ENCODE measurements at places on chromosomes 6 and 20. TPM values are rescaled to one million over a fixed set of nuclear protein-coding genes. Genes with fewer than 3 reads are reported as not detected.

- no peaks in the 10 kb centered on the region for H3K36me3 ChIP-seq
- H3K27ac ChIP-seq: no peak overlapping the region
- no peaks in the 10 kb centered on the region for H3K27me3 ChIP-seq
- no peaks in the 10 kb centered on the region for H3K4me1 ChIP-seq
- no peak for DNase-seq
Observed at GRCh38 chr6:100553243-100553642, 88.5 kb upstream of the SIM1 start.

DNA sequence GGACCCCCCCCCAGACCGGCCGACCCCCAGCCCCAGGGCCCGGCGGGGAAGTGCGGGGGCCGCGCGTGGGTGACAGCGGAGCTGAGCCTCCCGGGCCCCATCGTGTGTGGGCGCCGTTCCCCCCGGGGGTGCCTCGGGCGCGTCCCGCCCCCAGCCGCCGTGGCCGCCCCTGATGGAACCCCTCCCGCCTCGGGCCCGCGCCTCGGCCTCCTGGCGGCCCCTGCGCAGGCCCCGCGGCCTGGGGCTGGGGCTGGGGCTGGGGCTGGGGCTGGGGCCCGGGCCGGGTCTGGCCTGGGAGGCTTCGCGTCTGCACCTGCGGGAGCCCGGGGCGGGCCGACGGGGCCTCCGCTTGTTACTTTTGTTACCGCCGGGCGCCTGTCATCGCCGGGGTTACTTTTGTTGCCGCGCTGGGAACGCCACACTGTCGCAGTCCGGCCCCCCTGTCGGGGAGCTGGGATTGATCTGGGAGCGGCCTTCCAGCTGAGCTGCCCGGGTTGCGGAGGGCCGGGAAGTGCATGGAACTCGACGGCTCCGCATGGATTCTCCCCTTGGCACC is 598 bp downstream of the OGFR start:
- H3K27me3 ChIP-seq: no peaks in the 10 kb centered on the region
- H3K27ac ChIP-seq: peak overlapping the region; percentile 66
- H3K36me3 ChIP-seq: no peaks in the 10 kb centered on the region
- H3K4me1 ChIP-seq: peaks cover 15% of the 10 kb centered on the region

DNA sequence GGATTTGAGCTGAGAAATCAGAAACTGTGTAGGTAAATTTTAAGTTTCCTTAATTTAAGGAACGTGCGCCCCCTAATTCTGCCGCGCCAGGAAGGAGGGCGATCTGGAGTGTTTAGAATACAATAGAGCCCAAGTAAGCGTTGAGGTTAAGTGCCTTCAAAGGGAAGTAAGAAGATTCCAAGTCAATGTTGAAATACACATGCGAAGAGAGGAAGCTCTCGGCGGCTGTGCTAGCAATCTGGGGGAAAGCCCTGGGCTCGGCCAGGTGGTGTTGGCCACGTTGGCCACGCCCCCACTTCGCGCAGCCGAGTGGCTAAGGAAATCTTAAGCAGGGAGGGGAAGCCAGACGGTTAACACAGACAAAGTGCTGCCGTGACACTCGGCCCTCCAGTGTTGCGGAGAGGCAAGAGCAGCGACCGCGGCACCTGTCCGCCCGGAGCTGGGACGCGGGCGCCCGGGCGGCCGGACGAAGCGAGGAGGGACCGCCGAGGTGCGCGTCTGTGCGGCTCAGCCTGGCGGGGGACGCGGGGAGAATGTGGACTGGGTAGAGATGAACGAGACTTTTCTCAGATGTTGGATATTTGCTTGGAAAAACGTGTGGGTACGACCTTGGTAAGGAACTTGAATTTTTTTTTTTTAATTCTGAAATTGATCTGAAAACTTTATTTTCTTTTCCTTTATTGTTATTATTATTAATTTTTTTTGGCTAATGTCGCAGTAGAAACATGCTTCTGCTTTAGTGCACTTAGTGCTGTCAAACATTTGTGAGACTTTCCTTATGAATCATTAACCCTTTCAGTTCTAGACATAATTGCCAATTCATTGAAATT is at the start of gene PRDM1:
PRDM1 (plus strand) TSS at position 353 of the 830 bp plus-strand sequence; CDS start at position 571, 218 bp downstream.
- no peaks in the 10 kb centered on the region for H3K36me3 ChIP-seq
- no peaks in the 10 kb centered on the region for H3K27me3 ChIP-seq
- H3K4me3 ChIP-seq: peak within 1 kb of the TSS; percentile 52
- H3K4me1 ChIP-seq: peaks cover 5% of the 10 kb centered on the region

DNA sequence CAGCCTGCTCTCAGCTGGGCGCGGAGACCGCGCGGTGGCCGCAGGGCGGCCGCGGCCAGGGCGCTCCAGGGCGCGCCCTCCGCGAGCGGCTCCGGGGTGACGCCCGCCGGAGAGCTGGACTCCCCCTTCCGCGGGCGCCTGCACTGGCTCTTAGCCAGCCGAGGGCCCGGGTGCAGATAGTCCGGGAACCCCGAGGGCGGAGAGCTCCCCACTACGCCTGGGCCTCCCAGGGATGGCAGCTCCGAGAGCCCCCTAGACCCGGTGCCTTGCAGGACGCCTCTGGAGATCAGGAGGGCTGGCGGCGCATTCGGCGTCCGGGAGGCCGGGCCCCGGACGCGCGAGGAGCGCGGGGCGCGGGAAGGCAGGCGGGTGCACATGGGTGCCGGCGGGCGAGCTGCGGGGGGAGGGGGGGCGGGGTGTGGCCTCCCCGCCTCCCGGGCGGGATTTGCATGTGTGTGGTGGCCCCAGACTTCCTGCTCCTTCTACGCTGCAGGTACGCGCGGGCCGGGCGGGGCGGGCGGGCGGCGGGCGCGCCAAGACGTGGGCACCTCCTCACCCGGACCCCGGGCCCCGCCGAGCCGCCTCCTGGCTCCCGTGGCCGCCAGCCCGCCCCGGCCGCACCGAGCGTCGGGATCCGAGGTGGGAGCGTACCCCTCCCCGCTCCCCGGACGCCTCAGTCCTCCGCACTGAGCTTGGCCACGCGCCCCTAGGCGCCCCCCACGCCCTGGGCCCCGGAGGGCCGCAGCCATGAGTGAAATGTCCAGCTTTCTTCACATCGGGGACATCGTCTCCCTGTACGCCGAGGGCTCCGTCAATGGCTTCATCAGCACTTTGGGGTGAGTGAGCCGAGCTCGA is at the start of gene ITPR3:
ITPR3 (plus strand) TSS at position 467 of the 855 bp plus-strand sequence; CDS start at position 748, 281 bp downstream.
- H3K27me3 ChIP-seq: no peaks in the 10 kb centered on the region
- no peaks in the 10 kb centered on the region for H3K36me3 ChIP-seq
- H3K4me1 ChIP-seq: peaks cover 39% of the 10 kb centered on the region

- H3K27ac ChIP-seq: no peak overlapping the region
- no peaks in the 10 kb centered on the region for H3K27me3 ChIP-seq
- H3K36me3 ChIP-seq: no peaks in the 10 kb centered on the region
- DNase-seq: no peak
- no peaks in the 10 kb centered on the region for H3K4me1 ChIP-seq
Observed at GRCh38 chr6:154390034-154390433, 33.4 kb upstream of the IPCEF1 start.

DNA sequence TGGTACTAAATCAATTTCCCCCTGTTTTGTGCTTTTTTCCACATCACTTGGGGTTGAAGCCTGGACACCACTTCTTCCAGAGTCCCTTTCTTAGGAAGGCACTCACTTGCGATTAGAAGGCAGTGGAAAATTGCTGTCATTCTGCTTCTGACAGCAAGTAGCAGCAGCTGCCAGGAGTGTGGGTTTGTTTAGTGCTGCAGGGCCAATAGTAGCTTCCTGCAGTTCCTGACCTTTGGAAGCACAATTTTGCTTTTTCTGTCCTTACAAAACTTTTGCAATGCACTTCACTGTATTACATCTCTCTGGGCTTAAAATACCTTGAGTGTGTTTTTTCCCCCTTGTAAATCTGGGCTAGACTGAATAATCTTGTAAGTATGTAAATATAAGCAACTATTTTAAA is 12.5 kb upstream of the HLA-DRA start:
- H3K27ac ChIP-seq: no peak overlapping the region
- H3K4me1 ChIP-seq: no peaks in the 10 kb centered on the region
- no peak overlapping the region for H3K4me3 ChIP-seq
- H3K36me3 ChIP-seq: no peaks in the 10 kb centered on the region
- no peak for DNase-seq

DNA sequence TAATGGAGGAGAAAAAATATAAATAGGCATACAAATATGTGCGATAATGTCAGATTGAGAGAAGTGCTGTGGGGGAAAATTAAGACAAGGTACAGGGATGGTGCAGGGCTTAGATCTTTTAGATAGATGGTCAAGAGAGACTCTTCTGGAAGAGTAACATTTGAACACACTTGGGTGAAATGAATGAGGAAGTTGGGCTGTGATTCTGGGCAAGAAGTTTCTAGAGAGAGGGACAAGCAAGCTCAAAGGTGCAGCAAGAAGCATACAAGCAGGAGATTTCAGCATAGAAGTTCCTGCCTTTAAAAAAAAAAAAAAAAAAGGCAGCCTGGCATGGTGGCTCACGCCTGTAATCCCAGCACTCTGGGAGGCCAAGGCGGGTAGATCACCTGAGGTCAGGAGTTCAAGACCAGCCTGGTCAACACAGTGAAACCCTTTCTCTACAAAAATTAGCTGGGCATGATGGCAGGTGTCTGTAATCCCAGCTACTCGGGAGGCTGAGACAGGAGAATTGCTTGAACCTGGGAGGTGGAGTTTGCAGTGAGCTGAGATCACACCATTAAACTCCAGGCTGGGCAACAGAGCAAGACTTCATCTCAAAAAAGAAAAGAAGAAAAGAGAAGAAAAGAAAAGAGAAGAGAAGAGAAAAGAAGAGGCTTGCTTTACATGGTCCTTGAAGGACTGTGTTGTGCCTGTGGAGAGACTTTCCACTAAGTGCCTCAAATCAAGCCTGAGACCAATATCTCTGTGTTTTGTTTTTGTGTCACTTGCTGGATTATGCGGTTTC is 9.7 kb upstream of the CD83 start:
- no peak for DNase-seq
- H3K4me1 ChIP-seq: no peaks in the 10 kb centered on the region
- no peak overlapping the region for H3K27ac ChIP-seq
- H3K36me3 ChIP-seq: no peaks in the 10 kb centered on the region
- no peaks in the 10 kb centered on the region for H3K27me3 ChIP-seq
- H3K4me3 ChIP-seq: no peak overlapping the region

DNA sequence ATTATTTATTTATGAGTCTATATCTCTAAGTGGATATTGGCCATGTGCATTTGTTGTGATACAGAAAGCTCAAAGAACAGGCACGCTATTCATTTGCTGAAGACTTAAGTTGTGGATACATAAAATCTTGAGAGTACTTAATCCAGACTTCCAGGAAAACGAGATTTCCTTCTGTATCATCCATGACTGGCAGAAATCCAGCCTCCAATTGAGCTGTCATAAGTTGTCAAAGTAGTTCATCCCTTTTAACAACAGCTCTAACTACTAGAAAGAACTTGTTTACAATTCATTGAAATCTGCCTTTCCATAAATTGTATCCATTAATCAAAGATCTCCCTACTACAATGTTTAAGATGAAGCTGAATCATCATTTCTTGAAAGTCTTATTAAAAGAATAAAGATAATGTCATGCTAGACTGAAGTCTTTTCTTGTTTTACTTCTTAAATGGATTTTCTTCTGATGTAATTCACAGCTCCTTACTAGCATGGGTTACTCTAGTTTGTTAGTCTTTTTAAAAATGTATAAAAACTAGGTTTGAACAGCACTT is 447.3 kb upstream of the CITED2 start:
- H3K4me1 ChIP-seq: no peaks in the 10 kb centered on the region
- H3K36me3 ChIP-seq: no peaks in the 10 kb centered on the region
- no peak for DNase-seq
- H3K4me3 ChIP-seq: no peak overlapping the region
- no peaks in the 10 kb centered on the region for H3K27me3 ChIP-seq

DNA sequence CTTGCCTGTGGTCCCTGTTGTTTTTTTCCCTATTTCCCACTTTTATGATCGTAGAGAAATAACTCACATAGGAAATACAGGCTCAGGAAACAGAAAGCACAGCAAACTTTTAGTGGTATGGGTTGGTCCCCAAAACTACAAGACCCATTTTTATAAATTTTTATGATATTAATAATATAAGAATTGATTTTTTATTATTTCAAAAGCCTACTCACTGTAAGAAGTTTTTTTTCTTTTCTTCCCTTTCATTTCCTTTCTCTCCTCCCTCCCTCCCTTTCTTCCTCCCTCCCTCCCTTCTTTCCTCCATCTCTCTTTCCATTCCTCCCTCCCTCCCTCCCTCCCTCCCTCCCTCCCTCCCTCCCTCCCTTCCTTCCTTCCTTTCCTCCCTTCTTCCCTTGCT is 141.5 kb downstream of the ZDHHC14 start:
- DNase-seq: no peak
- H3K36me3 ChIP-seq: no peaks in the 10 kb centered on the region
- H3K27ac ChIP-seq: no peak overlapping the region
- H3K4me1 ChIP-seq: peaks cover 11% of the 10 kb centered on the region

GRCh38 chr6:16292942-16293341 is 54.6 kb downstream of the GMPR start:
- DNase-seq: no peak
- H3K4me3 ChIP-seq: no peak overlapping the region
- no peaks in the 10 kb centered on the region for H3K36me3 ChIP-seq
- H3K27me3 ChIP-seq: no peaks in the 10 kb centered on the region

DNA sequence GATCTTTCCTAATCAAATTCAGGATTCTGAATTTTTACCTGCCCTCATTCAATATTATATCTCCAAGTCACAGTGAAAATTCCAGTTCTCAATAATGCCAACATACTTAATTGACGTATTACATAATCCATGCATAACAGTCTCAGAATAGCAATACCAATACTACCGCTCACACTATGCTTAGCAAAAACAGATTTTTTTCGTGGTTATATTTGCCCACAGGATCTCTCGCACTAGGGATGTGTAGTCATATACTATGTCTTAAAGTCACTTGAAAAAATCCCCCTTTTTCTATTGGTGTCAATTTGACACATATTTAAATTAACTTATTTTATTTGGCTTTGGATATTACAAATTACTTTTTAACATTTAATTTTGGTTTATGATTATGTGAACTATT is 323.1 kb upstream of the SLC35B3 start:
- H3K27ac ChIP-seq: no peak overlapping the region
- H3K36me3 ChIP-seq: no peaks in the 10 kb centered on the region
- H3K4me3 ChIP-seq: no peak overlapping the region
- no peak for DNase-seq

GRCh38 chr6:2376429-2377355 is 131.3 kb upstream of the GMDS start:
- H3K36me3 ChIP-seq: no peaks in the 10 kb centered on the region
- H3K4me1 ChIP-seq: no peaks in the 10 kb centered on the region
- H3K4me3 ChIP-seq: no peak overlapping the region
- DNase-seq: no peak
- no peaks in the 10 kb centered on the region for H3K27me3 ChIP-seq
- no peak overlapping the region for H3K27ac ChIP-seq

The CST5 gene
- polyA plus RNA-seq: not detected

The BICRAL gene
- 12.5 TPM for polyA plus RNA-seq

The APOBEC2 gene
- polyA plus RNA-seq: 8.5 TPM

The CALHM5 gene
- polyA plus RNA-seq: 1.5 TPM

The POU5F1 gene
- polyA plus RNA-seq: 3.0 TPM

The MATN4 gene
- 1.1 TPM for polyA plus RNA-seq

The HELZ2 gene
- polyA plus RNA-seq: 7.1 TPM

The KIF13A gene
- polyA plus RNA-seq: 20.8 TPM

The THBS2 gene
- polyA plus RNA-seq: 17.9 TPM

The OPN5 gene
- polyA plus RNA-seq: 17.3 TPM

The HCK gene
- 8.9 TPM for polyA plus RNA-seq

The PNLDC1 gene
- 31.6 TPM for polyA plus RNA-seq

The OVOL2 gene
- 22.7 TPM for polyA plus RNA-seq

The PDE10A gene
- 22.0 TPM for polyA plus RNA-seq

The CALHM4 gene
- polyA plus RNA-seq: 1.2 TPM

All from testis (tissue), 5 donors.